ENCODE measurements at places on chromosomes 13 and 19.

- DNase-seq = no peak
Measured at GRCh38 chr19:2273356-2274184, 8.4 kb downstream of the PEAK3 start.

- no peak for DNase-seq
Measured at GRCh38 chr19:47637550-47637949, 28.6 kb downstream of the BICRA start.

- no peak for DNase-seq
Measured at GRCh38 chr13:77339408-77339807, 12.5 kb upstream of the MYCBP2 start.

DNA sequence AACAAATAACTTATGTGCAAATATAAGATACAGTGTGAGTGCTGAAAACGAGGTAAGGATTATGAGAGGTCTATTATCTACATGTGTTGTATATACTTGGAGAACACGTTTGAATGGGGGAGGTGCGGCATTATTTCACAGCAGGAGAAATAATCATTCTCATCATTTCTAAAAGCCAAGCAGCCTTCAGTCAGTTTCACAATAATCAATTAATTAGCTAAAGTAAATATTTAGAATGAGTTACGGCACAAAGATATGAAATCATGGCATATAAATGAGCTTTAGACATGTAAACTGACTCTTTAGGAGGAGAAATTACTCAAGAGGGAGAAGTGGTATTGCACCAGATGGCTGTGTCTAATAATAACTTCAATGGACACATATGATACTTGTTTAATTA is 366.6 kb downstream of the DNAJC15 start:
- no peak for DNase-seq

GRCh38 chr19:40804783-40805242 is 5.8 kb downstream of the EGLN2 start:
- no peak for DNase-seq

- DNase-seq = no peak
Measured at GRCh38 chr19:55440411-55441105, 2.5 kb downstream of the SHISA7 start.

GRCh38 chr13:72383646-72384045 is 343.8 kb downstream of the MZT1 start:
- DNase-seq = no peak

- DNase-seq = no peak
Measured at GRCh38 chr13:33194820-33195692, 90.5 kb downstream of the STARD13 start.

GRCh38 chr19:41915021-41915775 is 13.1 kb downstream of the ERFL start:
- DNase-seq = no peak

- DNase-seq = no peak
Measured at GRCh38 chr13:100158569-100158968, 69.7 kb downstream of the PCCA start.

DNA sequence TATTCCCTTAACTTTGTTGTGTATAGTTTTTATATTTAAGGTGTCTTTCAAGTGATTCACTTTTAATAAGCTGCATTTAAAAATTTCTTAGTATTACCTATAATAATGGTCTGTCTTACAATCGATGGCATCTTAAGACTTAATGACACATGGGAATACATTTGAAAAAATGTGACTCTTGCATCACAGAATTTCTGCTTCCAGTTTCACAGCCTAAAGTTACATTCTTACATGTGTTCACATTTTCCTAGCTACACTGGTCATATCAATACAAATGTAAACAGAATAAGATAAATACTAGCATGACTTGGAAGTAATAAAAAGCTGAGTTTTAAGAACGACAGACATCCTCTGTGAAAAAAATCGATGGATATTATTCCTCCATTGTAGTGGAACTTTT is 1597.1 kb upstream of the MIR17HG start:
- no peak for DNase-seq

- DNase-seq = no peak
Measured at GRCh38 chr13:26465514-26465913, 92.0 kb upstream of the WASF3 start.

DNA sequence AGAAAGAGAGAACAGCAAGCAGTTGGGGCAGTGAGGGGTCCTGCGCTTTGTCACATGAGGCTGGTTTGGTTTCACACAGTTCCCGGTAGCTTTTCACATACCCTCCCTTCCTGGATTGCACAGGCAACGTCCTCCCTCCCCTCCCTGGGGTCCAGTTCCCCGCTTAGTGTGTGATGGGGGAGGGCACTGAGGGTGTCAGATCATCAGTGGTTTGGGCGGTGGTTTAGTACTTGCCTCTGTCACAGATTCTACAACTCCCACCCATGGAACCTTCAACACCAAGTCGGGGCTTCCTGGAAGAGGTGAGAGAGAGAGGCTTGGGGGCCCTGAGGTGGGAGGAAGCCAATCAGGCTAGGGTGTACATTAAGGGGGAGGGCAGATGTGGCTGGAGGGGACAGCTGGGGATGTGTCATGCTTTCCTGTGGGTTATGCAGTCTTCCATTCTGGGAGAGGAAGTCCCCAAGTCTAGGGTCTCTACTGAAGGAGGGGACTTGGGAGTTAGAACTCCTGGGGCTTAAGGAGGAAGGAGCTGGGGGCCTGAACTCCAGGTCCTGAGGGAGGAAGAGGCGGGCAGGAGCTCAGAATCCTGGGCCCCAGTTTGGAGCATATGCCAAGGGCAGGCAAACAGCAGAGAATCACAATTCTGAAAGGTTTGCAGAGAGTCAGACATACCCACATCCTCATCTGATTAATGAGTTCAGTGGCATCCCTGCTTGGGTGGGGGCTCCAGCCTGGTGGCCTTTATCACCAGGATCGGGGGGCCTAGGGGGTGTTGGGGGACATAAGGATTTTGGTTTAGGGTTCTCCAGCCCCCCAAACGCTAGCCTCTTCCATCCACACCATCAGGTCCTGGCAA is at the start of gene NKG7:
Gene NKG7, minus strand, starts transcription at position 6 of the 856 bp plus-strand sequence. CDS start 119 bp downstream, outside the sequence.
- no peak for DNase-seq

DNA sequence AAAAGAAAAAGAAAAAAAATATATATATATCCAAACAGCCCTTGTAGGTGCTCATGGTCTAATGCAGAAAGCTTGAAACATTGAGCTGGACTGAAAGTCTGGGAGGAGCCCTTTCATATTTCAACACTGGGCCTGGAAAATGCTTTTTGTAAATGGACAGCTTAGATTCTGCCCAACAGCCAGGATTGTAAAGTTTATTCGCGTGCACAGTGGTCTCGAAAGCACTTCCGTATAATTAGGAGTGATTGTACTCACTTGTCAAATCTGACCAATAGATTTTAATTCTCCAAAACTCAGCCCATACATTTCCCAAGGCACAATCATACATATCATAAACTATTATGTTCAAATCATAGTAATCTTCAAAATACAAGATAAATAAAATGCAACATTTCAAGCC is 260.1 kb downstream of the COL4A1 start:
- DNase-seq = no peak

DNA sequence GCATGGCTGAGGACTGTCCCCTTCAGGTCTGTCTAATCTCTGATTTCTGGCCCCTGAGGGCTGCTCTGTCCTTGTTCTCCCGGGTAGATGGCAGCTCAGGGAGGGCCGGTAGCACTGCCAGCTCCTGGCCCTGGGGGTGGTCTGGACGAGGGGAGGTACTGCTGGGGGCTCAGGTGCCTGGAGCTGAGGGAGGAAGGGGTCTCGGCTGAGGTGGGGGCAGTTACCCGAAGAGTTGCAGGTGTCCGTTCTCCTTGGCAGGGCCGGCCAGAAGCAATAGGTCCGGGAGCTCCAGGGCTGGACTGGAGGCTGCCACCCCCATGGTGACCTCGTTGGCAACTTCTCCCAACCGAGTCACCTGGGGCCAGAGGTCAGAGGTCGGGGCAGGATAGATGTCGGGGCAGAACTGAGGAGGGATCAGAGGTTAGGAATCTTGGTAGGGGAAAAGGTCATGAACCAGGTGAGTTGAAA is 1.2 kb upstream of the EMC10 start:
- DNase-seq = no peak

GRCh38 chr13:51618626-51619025 is 34.4 kb downstream of the WDFY2 start:
- DNase-seq = peak; percentile 26

DNA sequence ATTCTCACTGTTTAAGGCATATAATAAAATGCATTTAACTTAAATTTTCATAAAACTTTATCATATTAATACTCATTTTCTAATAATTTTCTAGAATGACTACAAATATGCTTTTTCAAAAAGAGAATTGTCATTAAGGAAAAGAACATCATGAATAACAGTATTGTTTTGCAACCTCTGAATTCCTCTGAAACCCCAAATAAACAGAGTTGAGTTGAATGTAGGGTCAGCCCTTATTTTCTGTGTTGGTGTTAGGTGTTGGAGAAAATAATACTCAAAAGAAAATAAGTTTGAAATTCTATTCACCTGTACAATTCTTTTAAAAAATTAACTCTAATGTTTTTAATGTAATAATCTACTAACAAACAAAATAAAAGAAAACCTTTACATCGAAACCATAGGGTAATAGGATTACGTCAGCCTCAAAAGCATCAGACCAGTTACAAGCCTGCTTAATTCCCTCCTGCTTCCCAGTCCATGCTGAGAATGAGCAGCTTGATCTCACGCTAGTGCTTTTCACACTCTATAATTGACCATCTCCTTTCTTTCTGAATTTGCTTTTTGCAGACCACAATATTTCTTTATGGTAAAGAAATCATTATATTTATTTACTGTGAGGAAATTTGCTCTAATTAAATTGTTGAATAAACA is 160.9 kb downstream of the PCDH9 start:
- no peak for DNase-seq

GRCh38 chr13:23620211-23620610 is 50.0 kb downstream of the TNFRSF19 start:
- no peak for DNase-seq

- DNase-seq = no peak
Measured at GRCh38 chr13:113358653-113359190, 5.2 kb downstream of the GRTP1 start.

DNA sequence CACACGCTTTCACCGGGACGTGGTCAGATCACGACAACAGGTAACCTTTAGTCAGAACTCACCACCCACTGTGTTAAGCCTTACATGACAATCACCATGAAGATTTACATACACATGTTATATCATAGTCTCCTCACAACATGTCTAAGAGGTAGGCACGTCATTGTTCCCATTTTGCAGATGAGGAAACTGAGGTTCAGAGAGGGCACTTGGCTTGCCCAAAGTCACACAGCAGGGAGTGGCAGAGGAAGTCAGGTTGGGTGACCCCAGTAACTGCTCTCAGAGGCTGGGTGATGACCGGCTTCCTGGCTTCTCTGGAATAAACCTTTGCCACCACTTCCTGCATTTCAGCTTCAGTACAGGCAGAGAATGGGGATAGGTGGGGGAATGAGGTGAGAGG is 5.3 kb downstream of the KLK10 start:
- no peak for DNase-seq

DNA sequence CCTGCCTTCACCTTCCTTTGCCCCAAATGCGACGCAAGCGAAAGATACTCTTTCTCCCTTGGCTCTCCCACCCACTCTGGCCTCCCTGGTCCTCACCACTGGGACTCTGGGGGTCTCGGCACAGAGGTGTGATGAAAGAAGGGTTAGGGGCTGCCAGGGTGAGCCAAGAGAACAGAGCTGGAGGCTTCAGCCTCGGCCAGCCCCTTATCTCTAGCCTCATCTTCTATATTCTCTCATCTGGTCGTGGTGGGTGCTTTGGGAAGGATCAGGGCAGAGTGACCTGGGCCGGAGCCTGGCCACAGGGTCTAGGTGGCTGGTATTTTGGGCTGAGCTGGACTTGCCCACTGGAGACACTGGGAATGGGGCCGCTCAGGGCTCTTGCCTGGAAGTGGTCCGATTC is 71.1 kb upstream of the KCTD15 start:
- no peak for DNase-seq

DNA sequence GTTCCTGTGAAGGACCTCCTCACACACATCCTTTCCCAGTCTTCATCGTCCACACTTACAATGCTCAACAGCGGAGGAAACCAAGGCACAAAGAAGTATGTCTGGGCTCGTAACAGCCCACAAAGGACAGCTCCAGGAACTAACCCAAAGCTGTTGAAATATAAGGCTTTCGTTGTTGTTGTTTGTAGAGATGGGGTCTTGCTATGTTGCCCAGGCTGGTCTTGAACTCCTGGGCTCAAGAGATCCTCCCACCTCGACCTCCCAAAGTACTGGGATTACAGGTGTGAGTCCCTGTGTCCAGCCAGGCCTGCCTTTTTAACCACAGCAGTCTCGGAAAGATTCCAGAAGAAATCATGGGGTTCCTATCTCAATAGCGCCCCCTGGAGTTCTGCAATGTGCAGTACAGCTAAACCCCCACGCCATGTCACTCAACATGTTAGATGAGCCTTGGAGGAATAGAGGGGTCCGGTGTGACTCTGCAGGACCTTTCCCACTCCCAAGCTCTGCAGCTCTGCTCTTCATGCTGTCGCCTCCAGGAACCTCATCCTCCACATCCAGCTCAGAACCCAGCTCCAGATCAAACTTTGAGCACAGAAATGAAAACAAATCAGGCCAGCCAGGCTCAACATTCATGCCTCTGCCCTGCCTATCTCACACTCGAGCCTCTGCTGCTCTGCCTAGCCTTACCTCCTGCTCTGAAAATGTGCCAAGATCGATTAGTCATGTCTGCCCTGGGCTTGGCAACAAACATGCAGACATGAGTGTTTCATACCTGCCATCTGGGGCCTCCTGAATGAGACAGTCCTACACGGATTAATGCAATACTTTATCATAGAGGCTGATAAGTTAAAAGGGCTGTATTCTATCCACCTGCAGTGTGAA is 7.5 kb downstream of the PLA2G4C start:
- no peak for DNase-seq

- no peak for DNase-seq
Measured at GRCh38 chr13:95756072-95756471, 79.1 kb downstream of the DNAJC3 start.

DNA sequence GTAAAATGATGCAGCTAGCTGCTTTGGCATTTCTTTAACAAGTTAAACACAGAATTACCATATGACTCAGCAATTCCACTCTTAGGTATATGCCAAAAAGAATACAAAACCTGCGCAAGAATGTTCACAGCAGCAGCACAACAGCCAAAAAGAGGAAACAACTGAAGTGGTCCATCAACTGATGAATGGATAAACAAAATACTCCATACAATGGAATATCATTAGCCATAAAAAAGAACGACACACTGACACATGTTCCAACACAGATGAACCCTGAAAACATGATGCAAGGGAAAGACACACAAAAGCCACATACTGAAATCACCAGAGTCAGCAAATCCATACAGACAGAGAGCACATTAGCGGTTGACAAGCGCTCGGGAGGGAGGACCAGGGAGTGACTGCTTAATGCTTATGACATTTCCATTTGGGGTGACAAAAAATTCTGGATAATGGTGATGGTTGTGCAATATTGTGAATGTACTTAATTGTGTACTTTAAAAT is 3.0 kb downstream of the PCID2 start:
- no peak for DNase-seq

DNA sequence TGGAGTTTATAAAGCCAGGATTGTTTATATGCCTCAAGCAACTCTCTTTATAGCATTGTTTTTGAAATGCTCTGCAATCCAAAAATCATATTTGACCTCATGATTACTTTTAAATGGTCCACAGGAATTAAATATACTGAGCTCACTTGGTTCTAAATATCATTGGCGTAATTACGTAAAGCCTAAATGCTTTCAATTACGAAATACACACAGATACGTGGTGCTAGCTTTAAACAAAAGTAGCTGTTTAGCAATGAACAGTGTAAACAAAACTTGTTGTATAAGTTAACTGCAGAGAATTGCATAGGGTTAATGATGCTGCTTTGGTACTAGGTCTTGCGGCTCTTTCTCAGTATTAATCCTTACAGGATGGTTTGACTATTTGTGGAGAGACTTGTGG is 346.6 kb downstream of the COG6 start:
- no peak for DNase-seq

GRCh38 chr13:41917641-41918040 is 43.3 kb downstream of the VWA8 start:
- no peak for DNase-seq
